ENCODE measurements at places on chromosomes 12 and 14. TPM values are rescaled to one million over a fixed set of nuclear protein-coding genes. Genes with fewer than 3 reads are reported as not detected.

KRT77 gene
- not detected for total RNA-seq

BDKRB2 gene
- not detected for total RNA-seq

HCAR3 gene
- not detected for total RNA-seq

INHBC gene
- total RNA-seq, result not detected

SALL2 gene
- total RNA-seq, result 1.9 TPM

DLK1 gene
- total RNA-seq, result not detected

MANSC1 gene
- 43.6 TPM for total RNA-seq

KRT6C gene
- not detected for total RNA-seq

RNASE3 gene
- total RNA-seq, result not detected

TMEM229B gene
- under 0.01 TPM for total RNA-seq

ANO2 gene
- 12.6 TPM for total RNA-seq

PLEKHH1 gene
- 1.1 TPM for total RNA-seq

CHURC1 gene
- total RNA-seq, result 72.8 TPM

PMCH gene
- 0.36 TPM for total RNA-seq

WSCD2 gene
- total RNA-seq, result not detected

FGF23 gene
- total RNA-seq, result not detected

GYS2 gene
- total RNA-seq, result not detected

ADAM21 gene
- total RNA-seq, result 0.36 TPM

TCL1A gene
- not detected for total RNA-seq

SLC6A13 gene
- total RNA-seq, result not detected

CLEC12A gene
- not detected for total RNA-seq

CD163 gene
- total RNA-seq, result not detected

LRCOL1 gene
- total RNA-seq, result not detected

TPH2 gene
- not detected for total RNA-seq

IKZF4 gene
- 1.9 TPM for total RNA-seq

VRTN gene
- total RNA-seq, result not detected

FSCB gene
- not detected for total RNA-seq

DHH gene
- 5.3 TPM for total RNA-seq

HSPA2 gene
- total RNA-seq, result 3.8 TPM

LPAR5 gene
- not detected for total RNA-seq

USP44 gene
- total RNA-seq, result 1.7 TPM

CPNE6 gene
- not detected for total RNA-seq

LALBA gene
- total RNA-seq, result not detected

KCNC2 gene
- total RNA-seq, result not detected

KLRK1 gene
- total RNA-seq, result not detected

HHIPL1 gene
- total RNA-seq, result 0.80 TPM

ADCY6 gene
- 31.9 TPM for total RNA-seq

REP15 gene
- total RNA-seq, result 6.6 TPM

POMT2 gene
- total RNA-seq, result 14.9 TPM

KRT72 gene
- not detected for total RNA-seq

KLRD1 gene
- total RNA-seq, result 0.07 TPM

SLC17A8 gene
- not detected for total RNA-seq

NOVA1 gene
- total RNA-seq, result 6.2 TPM

OVCH1 gene
- total RNA-seq, result under 0.01 TPM

SMCO2 gene
- total RNA-seq, result 0.50 TPM

LMNTD1 gene
- not detected for total RNA-seq

TBX3 gene
- 0.53 TPM for total RNA-seq

SOAT2 gene
- total RNA-seq, result not detected

SMIM41 gene
- total RNA-seq, result not detected

NTN4 gene
- 68.2 TPM for total RNA-seq

EXOC3L4 gene
- not detected for total RNA-seq

CLEC14A gene
- total RNA-seq, result 259 TPM

ABCD2 gene
- total RNA-seq, result not detected

KSR2 gene
- 1.7 TPM for total RNA-seq

CCDC197 gene
- total RNA-seq, result not detected

TMPRSS12 gene
- total RNA-seq, result not detected

DIO2 gene
- total RNA-seq, result 0.13 TPM

CNPY2 gene
- 86.9 TPM for total RNA-seq

ERC1 gene
- 48.0 TPM for total RNA-seq

ZNF891 gene
- total RNA-seq, result 2.0 TPM
